Mesangial cell (primary cell): ENCODE measurements at places on chromosomes 12 and 14. TPM values are rescaled to one million over a fixed set of nuclear protein-coding genes. Genes with fewer than 3 reads are reported as not detected.

Gene KCNMB4
- 0.65 and 1.9 TPM in 2 replicates for total RNA-seq

Gene INHBC
- not detected in 2 replicates for total RNA-seq

Gene MYO1A
- not detected in 2 replicates for total RNA-seq

Gene AQP2
- not detected in 2 replicates for total RNA-seq
